ENCODE measurements at places on chromosomes 2 and 18. TPM values are rescaled to one million over a fixed set of nuclear protein-coding genes. Genes with fewer than 3 reads are reported as not detected.

- no peak overlapping the region for H3K4me3 ChIP-seq
- no peaks in the 10 kb centered on the region for H3K36me3 ChIP-seq
- H3K27ac ChIP-seq = no peak overlapping the region
- no peak for DNase-seq
- H3K27me3 ChIP-seq = peaks cover 2% of the 10 kb centered on the region
Measured at GRCh38 chr2:220835583-220835982, 736.5 kb downstream of the EPHA4 start.

DNA sequence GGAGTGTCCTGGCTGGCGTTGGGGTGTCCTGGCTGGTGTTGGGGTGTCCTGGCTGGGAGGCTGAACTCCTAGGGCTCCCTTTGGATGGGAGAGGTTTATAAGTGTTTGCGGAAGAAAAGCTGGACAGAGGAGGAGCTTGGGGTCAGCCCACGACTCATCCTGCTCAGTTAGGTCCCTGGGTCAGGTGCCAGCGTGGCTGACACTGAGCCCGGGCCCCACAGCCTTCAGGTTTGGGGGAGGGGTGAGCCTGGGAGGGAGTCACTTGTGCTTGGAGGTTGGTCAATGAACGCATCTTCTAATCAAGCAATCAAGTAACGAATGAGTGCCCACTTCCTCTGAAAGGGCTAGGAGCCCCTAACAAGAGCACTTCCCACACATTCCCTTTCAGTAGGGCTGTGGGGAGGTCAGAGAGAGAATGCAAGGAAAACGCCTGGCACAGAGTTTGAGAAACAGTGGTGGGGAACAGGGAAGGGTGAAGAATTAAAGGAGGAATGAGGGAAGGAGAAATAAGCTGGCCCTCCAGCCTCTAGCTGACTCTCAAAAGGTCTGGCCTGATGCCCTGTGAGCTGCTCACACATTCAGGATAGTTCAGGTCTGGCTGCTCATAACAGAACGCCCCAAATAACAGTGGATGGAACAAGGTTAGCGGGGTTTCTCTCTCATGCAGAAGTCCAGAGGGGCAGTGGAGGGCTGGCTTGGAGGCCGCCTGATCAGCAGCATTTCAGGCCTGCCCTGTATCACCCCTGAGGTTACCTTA is 670 bp downstream of the KCNIP3 start:
- no peaks in the 10 kb centered on the region for H3K4me1 ChIP-seq
- no peaks in the 10 kb centered on the region for H3K36me3 ChIP-seq
- H3K4me3 ChIP-seq = no peak overlapping the region
- no peak overlapping the region for H3K27ac ChIP-seq
- peaks cover 2% of the 10 kb centered on the region for H3K27me3 ChIP-seq
- no peak for DNase-seq

DNA sequence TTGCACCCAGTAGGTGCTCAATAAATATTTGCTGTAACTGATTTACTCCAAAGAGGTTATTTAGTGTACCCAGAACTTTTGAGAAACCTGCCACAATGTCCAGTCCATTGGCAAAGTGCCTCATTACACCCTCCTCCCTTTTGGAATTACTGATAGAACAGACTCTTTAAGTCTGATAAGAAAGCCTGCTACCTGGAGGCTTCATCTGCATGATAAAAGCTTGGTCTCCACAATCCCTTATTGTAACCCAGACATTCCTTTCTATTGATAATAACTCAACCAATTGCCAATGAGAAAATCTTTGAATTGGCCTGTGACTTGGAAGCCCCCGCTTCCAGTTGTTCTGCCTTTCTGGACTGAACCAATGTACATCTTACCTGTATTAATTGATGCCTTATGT is 281.2 kb upstream of the FBXO11 start:
- no peak for DNase-seq
- H3K4me3 ChIP-seq = no peak overlapping the region
- H3K27ac ChIP-seq = no peak overlapping the region
- H3K36me3 ChIP-seq = no peaks in the 10 kb centered on the region

DNA sequence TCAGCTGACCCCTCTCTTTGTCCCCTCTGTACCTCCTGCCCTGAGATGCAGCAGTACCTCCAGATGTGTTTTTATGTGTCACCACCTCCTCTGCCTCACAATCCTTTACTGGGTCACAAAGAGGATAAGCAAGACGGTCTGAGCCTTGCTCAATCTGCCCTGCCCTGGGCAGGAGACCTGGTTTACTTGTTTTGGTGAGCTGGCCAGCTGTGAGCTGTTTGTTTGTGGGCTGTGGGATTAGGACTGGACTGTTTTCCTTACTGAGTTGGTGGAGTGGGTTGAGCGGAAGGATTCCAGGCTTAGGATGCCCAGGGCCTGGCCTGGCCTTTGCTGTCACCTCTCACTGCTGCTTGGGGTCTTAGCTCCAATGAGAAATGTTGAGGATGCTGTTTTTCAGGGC is 299.5 kb downstream of the SRBD1 start:
- no peak overlapping the region for H3K4me3 ChIP-seq
- peaks cover 2% of the 10 kb centered on the region for H3K27me3 ChIP-seq
- no peaks in the 10 kb centered on the region for H3K4me1 ChIP-seq

GRCh38 chr2:229920011-229920641 is 1.7 kb downstream of the TRIP12 start:
- H3K4me1 ChIP-seq = peaks cover 41% of the 10 kb centered on the region
- peak; percentile 44 for DNase-seq
- H3K27me3 ChIP-seq = no peaks in the 10 kb centered on the region
- H3K36me3 ChIP-seq = peaks cover 23% of the 10 kb centered on the region
- peak overlapping the region; percentile 99 for H3K27ac ChIP-seq

DNA sequence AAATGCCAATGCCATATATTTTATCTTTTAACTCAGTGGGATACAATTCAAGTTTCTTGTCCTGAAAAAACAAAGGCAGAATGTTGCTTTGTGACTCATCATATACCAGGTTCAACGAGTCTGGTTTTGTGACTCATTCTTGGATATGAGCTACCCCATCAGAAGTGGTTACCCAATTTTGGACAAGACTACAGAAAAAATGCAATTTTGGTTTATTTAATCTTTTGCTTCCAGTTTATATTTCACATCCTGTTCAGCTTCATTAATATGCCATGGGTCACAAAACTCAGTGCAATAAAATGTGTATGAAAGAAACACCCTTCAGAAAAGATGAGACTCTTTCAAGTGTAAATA is 25.0 kb downstream of the FN1 start:
- peaks cover 22% of the 10 kb centered on the region for H3K27me3 ChIP-seq
- peaks cover 6% of the 10 kb centered on the region for H3K4me1 ChIP-seq
- no peak overlapping the region for H3K27ac ChIP-seq
- H3K4me3 ChIP-seq = no peak overlapping the region
- H3K36me3 ChIP-seq = no peaks in the 10 kb centered on the region

DNA sequence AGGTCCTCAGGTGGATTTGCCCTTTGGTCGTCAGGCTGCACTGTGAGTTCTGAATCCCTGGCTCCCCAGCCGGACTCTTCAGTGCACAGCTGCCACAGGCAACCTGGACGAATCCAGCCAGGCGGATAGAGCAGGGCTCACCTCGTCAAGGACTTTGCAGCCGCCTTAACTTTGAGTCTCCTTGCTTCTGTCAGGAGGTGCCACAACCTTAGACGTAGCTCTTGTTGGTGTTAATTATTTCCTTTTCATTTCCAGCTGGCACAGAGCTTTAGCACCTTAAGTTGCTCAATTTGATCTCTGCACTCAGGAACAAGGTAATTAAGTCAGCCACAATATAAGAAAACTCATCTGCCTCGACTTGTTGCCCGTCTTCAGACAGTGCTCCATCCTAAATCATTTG is 17.7 kb downstream of the SMIM21 start:
- peaks cover 20% of the 10 kb centered on the region for H3K4me1 ChIP-seq
- H3K27me3 ChIP-seq = no peaks in the 10 kb centered on the region
- no peak overlapping the region for H3K4me3 ChIP-seq
- no peak overlapping the region for H3K27ac ChIP-seq
- no peak for DNase-seq

DNA sequence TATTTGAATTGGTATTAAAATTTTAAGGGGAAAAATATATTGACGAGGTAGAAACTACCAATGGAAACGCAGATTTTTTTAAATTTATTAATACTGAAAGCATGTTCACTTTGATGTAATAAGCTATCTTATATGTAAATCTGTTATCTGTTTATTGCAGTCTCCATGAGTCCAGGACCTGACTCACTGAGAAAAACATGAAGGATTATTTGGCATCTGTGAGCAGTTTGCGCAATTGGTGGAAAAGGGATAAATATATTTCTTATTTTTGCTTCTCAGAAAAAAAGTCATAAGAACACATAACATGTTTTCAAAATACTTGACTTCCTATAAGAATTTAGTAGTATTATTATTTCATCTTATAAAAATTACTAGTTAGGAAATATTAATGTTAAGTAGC is 561.4 kb downstream of the ADCYAP1 start:
- no peaks in the 10 kb centered on the region for H3K27me3 ChIP-seq
- H3K27ac ChIP-seq = no peak overlapping the region
- no peaks in the 10 kb centered on the region for H3K4me1 ChIP-seq
- DNase-seq = no peak
- H3K36me3 ChIP-seq = no peaks in the 10 kb centered on the region

The CNNM4 gene
- 8.2 TPM for total RNA-seq

GRCh38 chr18:9103376-9103873 is 926 bp downstream of the NDUFV2 start:
- H3K27ac ChIP-seq = peak overlapping the region; percentile 95
- H3K4me1 ChIP-seq = peaks cover 40% of the 10 kb centered on the region
- no peaks in the 10 kb centered on the region for H3K27me3 ChIP-seq
- peaks cover 58% of the 10 kb centered on the region for H3K36me3 ChIP-seq
- no peak for DNase-seq
- peak overlapping the region; percentile 90 for H3K4me3 ChIP-seq

GRCh38 chr2:229132236-229132635 is 138.9 kb downstream of the PID1 start:
- no peaks in the 10 kb centered on the region for H3K4me1 ChIP-seq
- no peak overlapping the region for H3K4me3 ChIP-seq
- H3K36me3 ChIP-seq = no peaks in the 10 kb centered on the region
- DNase-seq = no peak

GRCh38 chr18:61127714-61128467 is 205.3 kb upstream of the CDH20 start:
- no peaks in the 10 kb centered on the region for H3K27me3 ChIP-seq
- H3K36me3 ChIP-seq = no peaks in the 10 kb centered on the region
- no peak overlapping the region for H3K4me3 ChIP-seq
- H3K4me1 ChIP-seq = no peaks in the 10 kb centered on the region
- no peak for DNase-seq

The MATN3 gene
- total RNA-seq = not detected

DNA sequence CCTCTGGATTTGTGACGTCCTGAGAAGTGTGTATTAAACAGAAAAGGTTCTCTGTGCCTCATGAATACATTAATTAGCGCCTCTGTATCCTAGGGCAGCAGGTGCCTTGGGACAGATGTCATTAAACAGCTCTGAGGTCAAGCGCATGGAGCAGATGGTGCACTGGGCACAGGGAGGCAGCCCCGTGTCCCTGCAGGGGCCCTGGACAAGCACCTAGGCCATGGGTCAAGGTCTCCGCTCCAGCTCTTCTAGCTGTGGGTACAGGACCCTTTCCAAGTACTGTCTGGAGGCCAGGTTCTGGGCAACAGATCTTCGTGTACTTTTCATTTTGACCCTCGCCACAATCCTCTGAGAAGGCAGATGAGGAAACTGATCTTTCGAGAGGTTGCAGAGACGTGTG is 126.4 kb downstream of the KCTD1 start:
- no peaks in the 10 kb centered on the region for H3K27me3 ChIP-seq
- H3K4me3 ChIP-seq = no peak overlapping the region
- DNase-seq = no peak
- no peaks in the 10 kb centered on the region for H3K36me3 ChIP-seq
- H3K4me1 ChIP-seq = no peaks in the 10 kb centered on the region

The MZT2A gene
- 197 TPM for total RNA-seq

GRCh38 chr2:190802129-190802528 is 78.5 kb upstream of the GLS start:
- H3K27me3 ChIP-seq = no peaks in the 10 kb centered on the region
- H3K27ac ChIP-seq = no peak overlapping the region
- no peak overlapping the region for H3K4me3 ChIP-seq
- H3K36me3 ChIP-seq = no peaks in the 10 kb centered on the region

The HTRA2 gene
- 72.3 TPM for total RNA-seq

The PKP4 gene
- 41.4 TPM for total RNA-seq

The SP140 gene
- total RNA-seq = 151 TPM

The ZDBF2 gene
- total RNA-seq = 7.4 TPM

DNA sequence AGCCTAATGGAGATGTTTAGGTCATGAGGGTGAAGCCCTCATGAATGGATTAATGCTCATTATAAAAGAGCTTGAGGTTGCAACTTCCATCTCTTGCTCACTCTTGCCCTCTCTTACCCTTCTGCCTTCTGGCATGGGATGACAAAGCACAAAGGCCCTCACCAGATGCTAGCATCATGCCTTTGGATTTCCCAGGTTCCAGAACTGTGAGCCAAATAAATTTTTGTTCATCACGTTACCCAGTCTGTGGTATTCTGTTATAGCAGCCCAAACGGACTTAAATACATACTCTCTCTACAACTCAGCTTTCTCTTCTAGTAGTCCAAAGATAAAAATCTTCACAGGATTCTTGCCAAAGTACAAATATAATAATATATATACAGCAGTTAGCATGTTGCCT is 75.8 kb downstream of the LNPK start:
- H3K27me3 ChIP-seq = no peaks in the 10 kb centered on the region
- no peak overlapping the region for H3K4me3 ChIP-seq
- no peak overlapping the region for H3K27ac ChIP-seq
- no peaks in the 10 kb centered on the region for H3K4me1 ChIP-seq
- no peak for DNase-seq

DNA sequence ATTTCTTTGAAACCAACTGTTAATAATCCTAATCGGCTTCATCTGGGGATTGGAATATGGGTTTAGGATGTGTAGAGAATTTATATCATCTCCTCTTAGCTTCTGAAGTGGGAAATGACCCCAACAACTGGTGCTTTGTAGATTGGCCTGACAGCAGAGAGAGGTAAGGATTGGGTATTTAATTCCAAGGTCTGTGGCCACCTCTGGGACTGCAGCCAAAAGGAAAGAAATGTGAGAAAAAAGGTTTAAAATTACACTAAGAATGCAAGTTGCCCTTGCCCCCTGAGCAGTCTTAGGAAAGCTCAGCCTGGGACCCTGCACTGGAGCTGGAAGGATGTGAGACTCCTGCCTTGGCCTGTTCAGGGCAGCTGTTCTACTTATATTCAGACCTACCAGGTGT is 157.1 kb downstream of the FTCDNL1 start:
- no peaks in the 10 kb centered on the region for H3K36me3 ChIP-seq
- DNase-seq = no peak
- no peak overlapping the region for H3K4me3 ChIP-seq
- peaks cover 8% of the 10 kb centered on the region for H3K27me3 ChIP-seq
- no peaks in the 10 kb centered on the region for H3K4me1 ChIP-seq

Measured in activated CD4-positive, alpha-beta memory T cell treated with anti-CD3 and anti-CD28 coated beads for 36 hours (primary cell).